ENCODE measurements at places on chromosomes 12 and 14.

- DNase-seq, result no peak
Measured at GRCh38 chr12:131635491-131636122, 75.3 kb upstream of the SFSWAP start.

GRCh38 chr14:56224691-56225681, 106.8 kb downstream of the PELI2 start:
- DNase-seq, result no peak

DNA sequence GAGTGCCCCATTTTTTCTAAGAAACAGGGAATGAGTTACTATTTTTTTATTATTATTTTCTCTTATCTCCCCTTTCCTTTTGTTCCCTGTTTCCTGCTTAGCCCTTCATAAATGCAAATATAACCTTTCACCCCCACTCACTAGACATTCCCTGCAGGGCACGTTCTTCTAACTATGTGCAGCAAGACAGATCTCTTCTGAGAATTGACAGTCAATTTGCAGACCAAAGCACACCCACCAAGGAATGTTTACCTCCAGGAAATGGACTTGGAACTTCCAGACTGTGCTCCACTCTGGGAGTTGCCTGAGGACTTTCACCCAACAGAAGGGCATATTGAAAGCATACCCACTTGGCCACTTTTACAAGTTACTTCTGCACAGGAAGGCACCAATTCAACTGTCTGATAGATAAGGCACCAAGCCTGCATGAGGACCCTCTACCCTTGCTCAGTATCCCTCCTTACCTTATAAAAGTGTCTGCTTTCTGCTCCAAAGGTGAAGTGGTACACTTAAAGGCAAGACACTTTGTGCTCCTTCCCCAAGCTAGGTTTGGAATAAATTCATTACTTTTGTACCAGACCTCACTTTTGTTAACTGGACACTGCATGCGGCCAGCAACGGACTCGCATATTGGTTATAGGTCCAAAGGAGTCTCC, 6.5 kb downstream of the TAS2R19 start:
- no peak for DNase-seq

DNA sequence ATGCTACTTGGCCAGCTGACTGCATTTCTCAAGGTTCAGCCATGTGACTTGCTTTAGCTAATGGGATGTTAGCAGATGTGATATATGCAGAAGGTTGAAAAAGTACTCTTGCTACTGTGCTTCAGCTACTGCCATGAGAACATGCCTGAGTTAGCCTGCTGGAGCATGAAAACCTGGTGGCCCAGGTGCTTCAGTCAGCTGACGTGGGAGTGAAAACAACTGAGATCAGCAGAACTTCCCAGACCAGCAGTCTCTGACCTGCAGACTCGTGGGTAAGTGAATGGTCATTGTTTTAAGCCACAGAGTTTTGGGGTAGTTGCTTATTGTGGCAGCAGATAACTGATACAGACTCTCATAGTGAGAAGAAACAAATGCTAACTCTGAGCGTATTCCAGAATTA, 118.6 kb upstream of the GRIN2B start:
- no peak for DNase-seq

- DNase-seq, result no peak
Measured at GRCh38 chr14:62081012-62081612, 318.9 kb downstream of the SNAPC1 start.

GRCh38 chr12:49126852-49127763, 4.1 kb downstream of the TUBA1B start:
- no peak for DNase-seq

DNA sequence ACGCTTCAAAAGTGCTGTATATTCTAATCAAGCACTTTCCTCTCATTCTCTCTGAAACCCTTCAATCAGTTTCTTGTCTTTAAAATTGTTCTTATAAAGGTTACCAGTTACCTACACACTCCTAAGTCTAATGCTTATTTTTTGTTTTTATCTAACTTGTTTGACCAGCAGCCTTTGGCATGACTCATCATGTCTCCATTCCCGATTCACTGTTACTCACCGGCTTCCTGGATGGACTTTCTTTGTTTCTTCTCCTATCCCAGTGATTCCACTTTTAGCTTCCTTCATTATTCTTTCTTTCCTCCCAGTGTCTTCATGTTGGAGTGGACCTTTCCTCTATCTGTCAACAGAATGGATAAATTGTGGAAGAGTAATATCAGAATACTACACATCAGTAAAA, 368.6 kb upstream of the CCDC196 start:
- no peak for DNase-seq

DNA sequence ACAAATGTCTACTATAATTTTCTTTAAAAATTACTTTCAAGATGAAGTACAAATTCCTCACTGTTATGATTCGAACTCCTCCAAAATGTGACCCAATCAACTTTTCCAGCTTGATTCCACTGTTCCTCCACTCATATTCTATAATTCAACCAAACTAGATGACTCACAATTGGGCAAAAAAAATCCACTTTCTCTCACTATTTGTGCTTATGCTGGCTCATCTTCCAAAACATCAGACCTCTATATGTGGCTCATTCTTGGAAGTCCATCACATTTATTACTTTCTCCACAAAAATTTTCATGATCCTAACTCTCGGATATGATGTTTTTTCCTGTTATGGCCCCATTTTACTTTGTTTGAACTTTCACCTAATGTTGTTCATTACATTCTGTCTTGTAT, 26.9 kb upstream of the RXYLT1 start:
- DNase-seq, result no peak

- no peak for DNase-seq
Measured at GRCh38 chr14:77557391-77557790, 58.8 kb upstream of the ISM2 start.

- no peak for DNase-seq
Measured at GRCh38 chr12:124834822-124835221, 28.8 kb downstream of the SCARB1 start.

DNA sequence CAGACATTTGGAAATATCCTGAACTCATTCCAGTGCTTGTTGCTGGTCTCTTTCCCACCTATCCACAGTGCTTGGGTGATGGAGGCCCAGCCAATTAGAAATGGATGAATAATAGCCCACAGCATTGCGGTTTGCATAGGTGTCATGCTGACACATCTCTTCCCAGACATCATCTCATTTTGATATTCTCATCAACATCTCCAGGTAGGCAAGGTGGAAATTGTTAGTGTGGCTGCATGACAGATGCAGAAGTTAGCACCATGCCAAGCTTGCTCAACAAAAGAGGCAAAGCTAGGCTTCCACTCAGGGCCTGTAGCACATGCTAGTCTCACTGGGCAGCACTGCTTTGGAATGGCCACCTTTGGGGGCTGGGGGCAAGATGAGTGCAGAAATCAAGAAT, 1118.9 kb downstream of the VRK1 start:
- no peak for DNase-seq

GRCh38 chr14:81382517-81383225, 17.5 kb downstream of the STON2 start:
- no peak for DNase-seq

- no peak for DNase-seq
Measured at GRCh38 chr12:42612231-42612613, 22.7 kb upstream of the PRICKLE1 start.

DNA sequence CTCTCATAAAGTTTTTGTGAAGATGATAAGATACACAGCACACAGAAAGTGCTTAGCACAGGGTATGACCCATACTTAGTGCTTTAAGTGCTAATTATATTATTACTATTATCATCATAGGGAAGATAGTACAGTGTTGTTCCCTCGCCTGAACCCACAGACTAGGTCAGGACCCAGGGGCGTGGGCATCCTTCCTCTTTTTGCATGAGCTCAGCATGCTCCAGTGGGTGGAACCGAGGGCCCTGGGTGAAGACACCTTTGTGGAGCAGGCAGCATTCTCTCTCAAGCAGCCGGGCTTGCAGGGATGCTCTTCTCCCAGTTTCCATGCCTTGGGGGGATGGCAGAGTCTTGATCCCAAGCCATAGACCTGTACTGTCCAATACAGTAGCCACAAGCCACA, 34.8 kb downstream of the CRACR2A start:
- DNase-seq, result no peak

GRCh38 chr12:47781479-47782371, 8.7 kb downstream of the SLC48A1 start:
- DNase-seq, result no peak

- no peak for DNase-seq
Measured at GRCh38 chr12:113762155-113762881, 203.8 kb downstream of the RBM19 start.

DNA sequence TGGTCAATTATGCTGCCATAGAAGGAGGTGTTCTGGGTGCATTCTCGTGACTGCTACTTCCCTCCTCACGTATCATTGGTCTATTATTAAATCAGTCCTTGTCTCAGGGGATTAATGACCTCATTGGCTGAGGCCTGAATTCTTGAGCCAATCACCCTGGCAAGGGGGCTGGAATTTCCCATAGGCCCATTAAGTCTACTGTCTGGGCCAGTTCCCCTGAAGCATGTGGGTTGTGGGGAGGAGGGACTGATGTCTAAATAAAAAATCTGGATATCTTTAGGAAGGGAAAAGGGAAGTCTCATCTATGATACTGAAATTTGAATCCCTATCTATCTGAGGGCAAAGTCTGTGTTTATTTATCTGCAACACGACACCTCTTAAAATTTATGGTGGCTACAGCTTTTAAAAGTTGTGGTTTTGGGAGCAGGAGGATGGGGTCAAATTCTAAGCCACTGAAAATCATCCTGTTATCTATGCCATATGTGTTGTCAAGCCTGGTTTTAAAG, 71.9 kb downstream of the DYRK2 start:
- DNase-seq, result no peak

GRCh38 chr12:32611986-32612385, 67.1 kb upstream of the DNM1L start:
- DNase-seq, result no peak

DNA sequence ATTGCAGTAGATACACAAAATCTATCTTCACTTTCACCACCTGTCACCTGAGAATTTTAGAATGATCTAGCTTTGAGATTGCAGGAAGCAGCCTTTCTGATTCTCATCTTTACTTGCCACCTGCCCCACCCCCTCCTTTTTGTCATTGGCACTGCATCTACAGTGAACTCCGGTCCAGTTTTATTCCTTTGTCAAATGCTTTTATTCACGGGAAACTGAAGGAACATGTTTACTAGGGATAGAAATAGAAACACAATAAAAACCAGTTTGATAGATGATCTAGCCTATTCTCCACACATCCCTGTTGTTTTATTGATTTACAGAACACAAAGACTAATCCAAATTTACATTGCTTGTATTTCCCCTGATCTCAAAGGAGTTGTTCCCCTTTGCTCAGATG, 471.7 kb upstream of the STXBP6 start:
- no peak for DNase-seq

- DNase-seq, result no peak
Measured at GRCh38 chr12:48859607-48860006, 6.1 kb downstream of the RND1 start.

- DNase-seq, result no peak
Measured at GRCh38 chr14:61262082-61262481, 19.1 kb downstream of the TMEM30B start.

DNA sequence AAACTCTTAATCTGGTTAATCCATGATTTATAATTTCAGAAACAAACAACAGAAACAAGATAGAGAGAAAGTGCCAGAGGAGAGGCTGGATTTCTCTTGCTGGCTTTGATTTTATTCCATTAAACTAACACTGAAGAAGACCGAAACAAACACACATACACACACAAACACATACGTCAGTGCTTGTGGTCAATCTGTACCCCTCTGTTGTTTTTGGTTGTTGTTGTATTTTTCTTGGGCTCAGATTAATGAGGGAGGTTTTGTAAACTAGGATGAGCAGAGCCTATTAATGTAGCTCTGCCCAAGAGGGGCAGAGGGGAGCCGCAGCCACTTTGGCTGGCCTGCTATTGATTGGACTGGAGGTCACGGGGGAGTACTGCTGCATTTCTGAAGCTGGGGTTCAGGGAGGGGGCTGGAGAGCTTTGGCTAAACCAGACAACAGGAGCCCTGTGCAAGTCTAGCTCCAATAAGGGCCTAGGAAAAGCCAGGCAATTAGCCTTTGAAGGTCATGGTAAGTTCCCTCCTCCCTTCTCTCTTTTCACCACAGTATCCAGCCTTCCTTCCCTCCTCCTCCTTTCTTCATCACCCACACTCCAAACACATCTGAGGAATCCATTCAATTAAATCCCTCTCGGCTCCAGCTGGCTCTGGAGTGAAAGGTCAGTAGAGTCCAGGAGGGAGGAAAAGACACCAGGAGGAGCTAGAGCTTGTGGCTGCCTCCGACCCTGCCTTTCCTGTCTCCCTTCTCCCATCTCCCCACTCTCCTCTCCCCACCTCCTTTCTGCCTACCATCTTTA, 344.1 kb upstream of the LMO3 start:
- no peak for DNase-seq

Measured in left hindlimb (tissue), 1 donor.